GM12891 (cell line): ENCODE measurements at places on chromosomes 3 and 15.

DNA sequence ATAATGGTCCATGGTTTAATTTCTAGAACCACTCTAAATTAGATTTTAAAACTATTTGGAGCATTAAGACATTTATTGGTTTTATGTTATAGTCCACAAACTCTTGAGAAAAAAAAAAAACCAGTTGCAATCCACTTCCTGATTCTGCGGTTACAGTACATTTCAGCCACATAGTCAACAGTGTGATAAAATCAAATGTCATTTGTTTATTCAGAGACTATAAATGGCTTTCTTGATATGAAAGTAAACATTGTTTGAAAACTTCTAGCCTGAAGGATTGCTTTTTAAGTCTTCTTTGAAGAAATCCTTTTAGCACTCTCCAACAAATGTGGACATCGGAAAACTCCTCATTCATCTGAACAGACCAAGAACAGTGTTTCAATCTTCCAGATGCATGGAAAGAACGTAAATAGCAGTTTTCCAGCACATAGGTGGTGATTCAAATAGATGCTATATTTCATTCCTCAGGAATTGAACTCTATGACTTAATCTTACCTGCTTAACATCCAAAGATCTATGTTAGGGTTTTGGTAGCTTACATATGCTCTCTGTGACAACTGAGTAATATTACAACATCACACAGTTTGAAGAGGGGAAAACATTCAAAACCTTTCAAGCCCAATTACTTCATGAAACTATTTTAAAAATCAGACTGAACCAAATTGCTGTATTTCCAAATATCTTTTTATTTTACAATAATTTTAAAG lies 87.8 kb upstream of the UBE2E2 start:
- DNase-seq = no peak

- DNase-seq = no peak
Measured at GRCh38 chr3:103693831-103694230, 1259.0 kb downstream of the ZPLD1 start.

DNA sequence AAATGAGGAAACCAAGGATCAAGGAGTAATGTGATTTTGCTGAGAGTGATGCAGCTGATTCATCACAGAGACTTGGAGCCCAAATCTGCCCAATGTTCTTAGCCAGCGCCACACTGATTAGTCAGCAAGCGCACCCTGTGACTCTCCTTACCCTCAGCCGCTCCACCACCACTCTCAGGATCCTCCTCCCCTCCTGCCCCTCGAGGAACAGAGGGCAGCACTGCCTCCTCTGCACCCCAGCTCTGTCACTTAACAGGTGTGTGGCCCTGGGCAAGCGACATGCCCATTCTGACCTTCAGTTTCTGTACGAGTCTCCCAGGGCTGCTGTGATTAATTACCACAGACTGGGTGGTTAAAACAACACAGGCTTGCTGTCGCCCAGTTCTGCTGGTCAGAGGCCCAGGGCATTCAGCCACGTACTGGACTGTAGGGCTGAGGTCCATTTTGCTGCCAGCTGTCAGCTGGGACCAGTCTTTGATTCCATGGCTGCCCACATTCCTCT lies 36.1 kb upstream of the HRH1 start:
- DNase-seq = no peak

DNA sequence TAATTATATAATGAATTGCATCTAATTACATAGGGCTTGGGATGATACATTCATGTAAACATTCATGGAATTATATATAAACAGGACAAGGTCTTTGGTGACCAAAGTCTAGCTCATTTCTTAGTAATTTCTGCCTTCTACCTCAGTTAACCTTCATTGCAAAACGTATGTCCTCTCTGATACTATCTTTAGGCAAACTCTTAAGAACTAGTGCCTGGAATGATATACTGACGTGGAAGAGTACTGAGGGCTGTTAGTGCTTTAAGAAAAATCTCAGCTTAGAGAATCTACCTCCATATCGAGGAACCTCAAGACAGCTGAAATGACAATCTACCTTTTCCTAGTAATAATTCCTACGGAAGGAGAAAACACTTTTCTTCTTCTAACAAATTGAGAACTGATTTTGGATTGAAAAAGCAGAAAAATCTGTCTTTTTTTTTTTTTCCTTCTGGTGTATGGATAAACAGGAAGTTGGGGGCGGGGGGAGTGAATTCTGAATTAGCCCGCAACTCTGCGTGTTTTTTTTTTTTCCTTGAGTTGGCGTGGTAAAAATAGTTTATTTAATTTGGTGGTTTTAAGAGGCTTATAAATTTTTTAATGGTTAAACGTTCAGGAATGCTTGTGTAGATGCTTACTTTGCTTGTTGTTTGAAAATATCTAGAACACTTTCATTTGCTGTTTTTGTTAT lies 43.2 kb downstream of the RARB start:
- DNase-seq = no peak

GRCh38 chr3:141960731-141961130 lies 84.3 kb downstream of the ATP1B3 start:
- DNase-seq = no peak

DNA sequence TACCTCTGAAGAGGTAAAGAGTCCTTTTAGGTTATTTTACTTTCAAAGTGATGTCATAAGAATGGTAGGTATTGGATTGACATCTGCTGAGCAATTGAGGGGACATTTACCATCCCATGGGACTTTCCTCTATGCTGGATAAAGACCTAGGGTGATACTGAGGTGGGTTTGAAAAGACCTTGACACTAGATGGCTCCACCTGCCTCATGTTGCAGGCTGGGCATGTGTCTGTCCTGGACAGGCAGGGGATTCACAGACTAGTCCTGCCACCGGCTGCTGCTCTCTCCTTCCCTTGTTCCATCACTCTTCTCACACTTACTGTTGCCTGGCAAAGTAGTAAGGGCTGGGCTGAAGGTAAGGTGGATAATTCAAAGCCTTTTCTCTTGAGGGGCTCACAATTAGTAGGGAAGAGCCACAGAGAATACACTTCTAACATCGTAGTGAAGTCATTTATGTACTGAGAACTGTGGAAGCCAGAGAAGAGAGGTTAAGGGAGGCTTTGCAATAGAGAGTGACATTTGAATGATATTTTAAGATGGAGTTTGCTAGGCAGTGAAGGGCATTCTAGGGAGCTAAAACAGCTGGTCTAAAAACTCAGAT lies 27.7 kb downstream of the TRAK1 start:
- DNase-seq = peak; percentile 59

GRCh38 chr3:37985637-37986320 lies 4.8 kb upstream of the VILL start:
- DNase-seq = no peak

- no peak for DNase-seq
Measured at GRCh38 chr3:15498431-15499214, 22.9 kb downstream of the COLQ start.

- DNase-seq = no peak
Measured at GRCh38 chr3:52784931-52785590, 7.7 kb downstream of the ITIH1 start.

- no peak for DNase-seq
Measured at GRCh38 chr3:150494411-150494977, 51.8 kb downstream of the SERP1 start.

DNA sequence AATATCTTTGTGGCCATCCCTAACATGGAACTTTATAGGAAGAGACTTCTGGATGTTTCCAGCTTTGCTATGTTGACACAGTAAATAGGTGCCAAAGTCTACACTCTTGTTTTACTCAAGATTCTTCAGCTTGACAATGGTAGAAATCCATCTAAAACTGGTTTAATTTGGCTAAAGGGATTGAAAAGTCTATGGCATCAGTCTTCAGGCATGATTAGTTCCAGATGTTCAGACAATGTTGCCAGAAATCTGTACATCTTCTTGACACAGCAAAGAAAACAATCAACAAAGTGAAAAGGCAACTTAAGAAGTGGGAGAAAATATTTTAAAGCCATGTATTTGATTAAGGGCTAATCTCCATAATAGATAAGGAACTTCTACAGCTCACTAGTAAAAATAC lies 130.5 kb downstream of the LRRC3B start:
- DNase-seq = no peak

- no peak for DNase-seq
Measured at GRCh38 chr15:48888836-48889235, 10.9 kb downstream of the EID1 start.

DNA sequence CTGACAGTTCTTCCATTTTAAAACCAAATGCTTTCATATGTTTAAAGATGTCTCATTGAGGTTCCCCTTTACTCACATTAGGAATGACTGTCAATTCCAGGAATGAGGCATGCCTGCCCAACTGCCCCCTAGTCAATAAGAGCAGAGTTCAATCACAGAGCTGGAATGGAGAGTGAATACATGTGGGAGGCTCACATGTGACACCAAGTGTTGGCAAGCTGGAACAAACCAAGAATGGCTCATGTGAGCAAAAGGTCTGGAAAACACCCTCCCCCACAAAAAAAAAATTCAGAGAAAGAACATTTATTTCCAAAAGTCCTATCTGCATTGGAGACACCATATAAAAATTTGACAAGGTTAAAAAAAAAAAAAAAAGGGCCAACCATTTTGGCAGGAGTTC lies 3.7 kb downstream of the PBRM1 start:
- DNase-seq = no peak

GRCh38 chr3:123287051-123287961 lies 85.6 kb downstream of the SEC22A start:
- no peak for DNase-seq

DNA sequence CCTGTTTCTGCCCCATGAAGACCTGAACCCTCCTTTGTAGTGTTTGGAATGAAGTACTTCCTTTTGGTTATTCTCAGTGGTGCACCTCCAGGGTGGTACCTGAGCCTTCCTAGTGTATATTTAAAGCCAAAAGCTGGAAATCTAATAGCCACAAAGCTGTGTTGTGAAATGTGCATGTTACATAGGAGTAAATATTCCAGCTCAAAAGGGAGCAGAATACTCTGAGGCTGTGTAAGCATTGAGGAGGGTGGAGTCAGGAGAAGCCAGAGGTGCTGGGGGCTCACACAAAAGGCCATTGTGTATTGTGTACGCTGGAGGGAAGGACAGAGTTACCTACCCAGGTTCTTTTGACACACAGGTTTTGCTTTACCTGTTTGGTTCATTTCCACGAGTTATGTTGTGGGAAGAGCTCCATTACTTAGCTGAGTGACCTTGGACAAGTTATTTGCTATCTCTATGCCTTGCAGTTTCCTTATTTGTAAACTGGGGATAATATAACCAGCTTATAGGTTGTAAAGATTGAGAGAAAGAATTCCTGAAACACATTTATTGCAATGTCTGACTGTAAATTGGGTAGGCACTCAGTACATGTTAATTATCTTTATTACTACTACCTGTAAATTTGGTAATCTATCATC lies 24.7 kb downstream of the GPR171 start:
- DNase-seq = no peak

DNA sequence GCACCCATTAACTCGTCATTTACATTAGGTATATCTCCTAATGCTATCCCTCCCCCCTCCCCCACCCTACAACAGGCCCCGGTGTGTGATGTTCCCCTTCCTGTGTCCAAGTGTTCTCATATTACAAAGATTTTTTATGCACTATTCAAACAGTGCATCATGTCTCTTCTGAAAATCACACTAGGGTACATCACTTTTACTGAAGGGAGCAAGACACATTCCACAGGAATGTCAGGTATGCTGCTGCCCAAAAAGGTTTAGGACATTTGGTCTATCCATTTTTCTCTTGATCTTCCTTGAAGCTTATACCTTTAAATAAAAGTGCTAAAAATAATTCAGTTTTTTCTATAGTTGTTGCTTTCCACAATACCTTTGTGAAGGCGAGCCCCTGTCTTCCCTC lies 9.2 kb upstream of the EPHA3 start:
- DNase-seq = no peak

DNA sequence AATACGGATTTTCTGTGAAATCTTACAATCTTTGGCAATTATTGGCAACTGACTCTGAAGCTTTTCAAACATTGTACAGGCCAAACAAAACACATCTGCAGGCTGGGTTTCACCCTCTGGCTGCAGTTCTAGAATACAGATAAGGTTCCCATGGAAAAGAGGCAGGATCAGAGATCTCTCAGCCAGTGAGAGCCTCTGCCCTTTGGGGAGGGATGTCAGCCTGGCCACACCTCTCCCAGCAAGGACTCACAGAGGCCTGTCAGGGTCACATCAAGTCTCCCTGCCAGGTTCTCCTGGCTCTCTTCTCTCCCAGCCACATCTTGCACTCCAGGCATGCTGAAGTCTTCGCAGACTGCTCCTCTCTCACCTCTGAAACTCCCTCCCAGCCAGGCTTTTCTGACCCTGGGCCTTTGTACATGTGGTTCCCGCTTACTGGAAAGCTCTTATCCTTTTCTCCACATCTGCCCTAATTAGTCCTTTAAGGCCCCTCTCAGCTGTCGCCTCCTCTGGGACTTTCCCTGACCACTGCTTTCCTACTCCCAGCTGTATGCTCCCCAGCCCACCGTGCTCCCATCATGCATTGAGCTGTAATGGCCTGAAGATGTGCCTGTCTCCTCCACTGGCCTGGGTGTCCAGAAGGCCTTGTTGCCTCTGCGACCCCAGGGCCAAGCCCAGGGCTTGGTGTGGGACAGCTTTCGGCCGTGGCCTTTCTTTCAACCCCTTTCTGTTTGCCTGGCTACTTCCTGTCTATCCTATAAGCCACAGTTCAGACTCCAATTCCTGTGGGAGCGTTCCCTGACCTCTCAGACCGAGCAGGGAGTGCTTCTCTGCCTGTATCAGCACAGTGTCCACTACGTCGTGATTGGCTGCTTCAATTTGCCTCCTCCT lies 4.3 kb downstream of the RBP1 start:
- no peak for DNase-seq
